Epithelial cell of proximal tubule (primary cell): ENCODE measurements at places on chromosomes 16 and 17. TPM values are rescaled to one million over a fixed set of nuclear protein-coding genes. Genes with fewer than 3 reads are reported as not detected.

- no peak for DNase-seq
Observed at GRCh38 chr17:42525221-42525620, 10.8 kb upstream of the NAGLU start.

GRCh38 chr16:67593288-67593687 lies 31.0 kb downstream of the CTCF start:
- no peak for DNase-seq

The TNFRSF13B gene
- not detected in 2 replicates for total RNA-seq

DNA sequence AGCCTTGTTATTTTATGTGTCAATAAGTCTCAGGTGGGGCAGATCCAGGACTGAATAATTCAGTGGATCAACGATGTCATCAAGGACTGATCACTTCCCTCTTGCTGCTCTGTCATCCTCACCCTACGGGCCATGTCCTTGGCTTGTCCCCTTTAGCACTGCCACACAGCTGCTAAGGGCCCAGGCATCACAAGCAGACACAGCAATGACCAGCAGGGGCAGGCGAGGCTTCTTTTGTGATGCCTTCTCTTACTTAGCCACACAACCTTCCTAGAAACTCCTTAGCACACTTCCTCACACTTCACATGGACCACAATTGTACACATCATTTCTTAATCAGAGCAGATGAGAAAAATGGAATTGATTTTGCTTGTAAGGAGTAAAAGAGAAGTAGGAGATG lies 356.3 kb upstream of the SOX9 start:
- DNase-seq, result no peak

GRCh38 chr17:12398441-12399051 lies 267.1 kb upstream of the MYOCD start:
- DNase-seq, result no peak

GRCh38 chr16:1443403-1443973 lies 868 bp downstream of the CCDC154 start:
- no peak for DNase-seq

GRCh38 chr16:49586466-49587450 lies 213.2 kb downstream of the C16orf78 start:
- no peak for DNase-seq

- DNase-seq, result no peak
Observed at GRCh38 chr17:57750895-57751294, 5.8 kb upstream of the CCDC182 start.

GRCh38 chr16:73605309-73605708 lies 557.4 kb upstream of the ZFHX3 start:
- no peak for DNase-seq

- DNase-seq, result no peak
Observed at GRCh38 chr17:6643451-6644125, 2.7 kb downstream of the TXNDC17 start.

- no peak for DNase-seq
Observed at GRCh38 chr17:70225276-70225675, 55.9 kb downstream of the KCNJ2 start.

DNA sequence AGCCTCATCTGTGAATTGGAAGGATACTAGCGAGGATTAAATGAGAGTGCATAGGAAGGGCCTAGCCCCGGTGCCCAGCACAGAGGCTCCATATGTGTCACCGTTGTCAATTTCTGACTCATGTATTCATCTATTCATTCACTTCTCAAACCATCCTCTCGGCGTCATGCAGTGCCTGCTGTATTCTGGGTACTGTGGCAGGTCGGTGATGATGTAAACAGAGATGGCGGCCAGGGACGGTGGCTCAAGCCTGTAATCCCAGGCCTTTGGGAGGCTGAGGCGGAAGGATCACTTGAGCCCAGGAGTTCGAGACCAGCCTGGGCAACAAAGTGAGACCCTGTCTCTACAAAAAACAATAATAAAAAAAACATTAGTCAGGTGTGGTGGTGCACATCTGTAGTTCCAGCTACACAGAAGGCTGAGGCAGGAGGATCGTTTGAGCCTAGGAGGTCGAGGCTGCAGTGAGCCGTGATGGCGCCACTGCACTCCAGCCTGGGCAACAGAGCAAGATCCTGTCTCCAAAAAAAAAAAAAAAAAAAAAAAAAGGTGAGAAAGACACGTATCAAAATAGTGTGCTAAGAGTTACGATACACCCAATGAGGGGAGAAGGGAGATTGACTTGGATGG lies 4.3 kb upstream of the PPP1R1B start:
- no peak for DNase-seq

DNA sequence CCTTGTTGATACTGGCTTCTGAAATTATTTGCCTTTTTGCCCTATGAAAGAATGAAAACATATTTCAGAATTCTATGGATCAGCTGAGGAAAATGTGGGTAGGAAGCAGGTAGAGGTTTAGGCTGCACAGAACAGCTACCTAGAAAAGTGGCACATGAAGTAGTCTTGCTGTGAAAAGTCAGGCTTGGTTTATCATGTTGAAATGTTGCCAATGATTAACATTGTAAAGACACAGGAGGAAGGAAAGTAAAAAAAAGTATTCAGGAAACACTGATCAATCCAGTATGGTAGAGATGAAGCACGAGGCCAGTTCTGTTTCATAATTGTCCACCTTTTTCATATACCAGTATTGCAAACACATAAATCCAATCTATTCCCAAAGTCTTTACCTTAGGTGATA lies 29.9 kb downstream of the ABCA6 start:
- no peak for DNase-seq

The TCAP gene
- total RNA-seq, result 0.07 TPM in 1 of 2 replicates, not detected in the other

The C16orf89 gene
- total RNA-seq, result not detected in 2 replicates

- no peak for DNase-seq
Observed at GRCh38 chr17:44348234-44348987, 3.3 kb downstream of the GRN start.

DNA sequence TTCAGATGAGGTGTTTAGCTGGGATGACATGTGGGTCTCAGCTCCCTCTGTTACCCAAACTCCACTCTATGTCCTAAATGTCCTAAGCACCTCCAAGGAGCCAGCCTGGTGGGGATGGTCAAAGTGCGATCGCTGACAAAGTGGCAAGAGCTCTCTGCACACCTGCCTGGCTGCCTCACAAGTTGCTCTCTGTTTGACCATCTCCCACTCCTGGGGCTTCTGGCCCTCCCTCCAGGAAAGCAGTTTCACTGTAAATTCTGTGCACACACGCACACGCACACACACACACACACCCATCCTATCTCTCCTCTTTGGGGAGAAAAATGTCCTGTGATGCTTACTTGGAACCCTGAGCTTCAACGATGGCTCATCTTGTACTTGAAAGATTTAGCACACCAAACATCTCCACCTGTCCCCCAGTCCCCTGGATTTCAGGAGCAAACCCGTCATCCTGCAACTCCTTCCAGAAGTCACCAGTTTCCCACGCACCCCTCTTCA lies 1.7 kb downstream of the PITPNA start:
- no peak for DNase-seq
